ENCODE measurements at places on chromosomes 4 and X.

GRCh38 chrX:143336261-143336660, 181.0 kb downstream of the SPANXN3 start:
- no peak for DNase-seq

- no peak for DNase-seq
These were observed 121.2 kb downstream of the VCX2 start for GRCh38 chrX:8049827-8050226.

DNA sequence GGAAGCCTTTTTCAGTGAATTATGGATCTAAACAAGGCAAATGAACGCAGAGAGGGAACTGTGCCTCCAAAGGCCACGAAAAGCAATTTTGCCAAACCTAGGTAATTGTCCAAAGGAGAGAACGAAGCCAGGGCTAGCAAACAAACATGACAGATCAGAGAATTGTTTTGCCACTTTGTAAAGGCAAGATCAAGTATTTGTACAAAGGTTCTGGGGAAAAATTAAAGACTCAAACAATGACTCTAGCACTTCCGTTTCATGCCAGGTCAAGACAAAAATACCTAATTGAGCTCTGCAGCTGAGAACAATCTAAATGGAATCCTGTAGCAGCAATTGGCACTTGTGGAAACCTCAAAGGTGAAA, 8.5 kb downstream of the RBM47 start:
- no peak for DNase-seq

- DNase-seq = no peak
These were observed 6.3 kb downstream of the IL15 start for GRCh38 chr4:141642711-141643110.

DNA sequence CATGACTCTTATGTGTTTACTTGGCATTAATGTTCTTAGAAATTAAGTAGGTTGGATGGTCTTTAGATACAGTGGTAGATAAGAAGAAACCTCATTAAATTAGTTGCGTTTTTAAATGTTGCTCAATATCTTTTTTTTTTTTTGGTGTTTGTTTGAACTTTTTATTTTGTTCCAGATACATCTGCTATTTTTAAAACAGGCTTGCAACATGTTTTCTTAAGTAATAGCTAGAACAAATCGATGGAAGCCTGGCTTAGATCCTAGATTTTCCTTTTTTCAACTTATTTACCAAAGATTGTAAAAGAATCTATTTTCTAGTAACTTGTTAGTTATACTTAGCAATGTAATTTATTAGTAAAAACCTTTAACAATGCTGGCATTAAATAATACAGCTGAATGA, 9.3 kb downstream of the CNKSR2 start:
- no peak for DNase-seq

GRCh38 chr4:35604724-35605123, 639.6 kb downstream of the ARAP2 start:
- DNase-seq = no peak

DNA sequence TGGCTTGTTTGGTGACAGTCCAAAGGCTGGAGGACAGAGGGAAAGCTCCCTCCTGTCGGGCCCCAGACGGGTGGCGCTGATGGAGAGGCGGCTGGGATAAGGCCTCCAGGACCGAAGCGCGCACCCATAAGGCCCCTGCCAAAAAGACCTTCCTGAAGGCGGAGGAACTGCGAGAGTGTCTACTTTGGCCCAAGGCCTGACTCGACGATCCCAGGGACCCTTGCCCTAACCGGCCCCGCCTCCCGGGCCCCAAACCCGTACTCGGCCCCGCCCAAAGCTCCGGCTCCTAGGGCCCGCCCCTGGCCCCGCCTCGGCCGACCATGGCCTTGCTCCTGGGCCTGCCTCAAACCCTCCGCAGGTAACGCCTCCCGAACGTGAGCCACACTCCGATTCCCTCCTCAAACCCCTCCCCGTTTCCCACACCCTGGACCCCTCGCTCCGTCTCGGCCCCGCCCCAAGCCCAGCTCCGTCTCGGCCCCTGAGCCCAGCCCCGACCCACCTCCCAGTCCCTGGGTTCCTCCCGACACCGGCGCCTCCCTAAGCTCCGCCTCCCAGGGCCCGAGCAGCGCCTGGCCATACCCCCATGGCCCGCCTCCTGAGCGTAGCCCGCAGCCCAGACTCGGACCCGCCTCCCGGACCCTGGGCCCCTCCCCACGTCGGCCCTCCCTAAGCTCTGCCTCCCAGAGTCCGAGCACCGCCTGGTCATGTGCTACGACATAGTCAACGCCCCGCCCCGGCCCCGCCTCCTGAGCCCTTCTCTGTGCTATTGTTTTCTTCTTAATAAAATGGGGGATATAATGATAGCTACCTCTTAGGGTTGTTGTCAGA, 90.0 kb upstream of the DRD5 start:
- DNase-seq = peak; percentile 87

DNA sequence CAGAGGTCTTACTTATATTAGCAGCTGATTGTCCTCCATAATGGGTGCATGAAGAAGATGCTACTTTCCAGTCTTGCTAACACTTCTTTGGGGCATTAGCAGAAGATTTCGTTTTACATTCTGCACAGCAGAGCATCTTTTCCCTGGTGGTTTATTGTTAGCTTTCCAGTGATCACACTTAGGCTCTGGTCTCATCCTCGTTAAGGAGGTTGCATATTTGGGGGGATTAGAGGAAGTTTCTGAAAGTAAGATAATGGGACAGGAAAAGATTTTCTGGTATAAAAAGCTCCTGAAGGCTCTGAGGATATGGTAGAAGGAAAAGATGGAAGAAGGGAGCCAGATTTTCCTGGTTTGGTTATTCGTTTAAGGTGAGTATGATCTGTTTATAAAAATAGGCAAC, 134.1 kb downstream of the GATB start:
- DNase-seq = no peak

- DNase-seq = no peak
These were observed 619.5 kb downstream of the EPHA5 start for GRCh38 chr4:65050786-65051185.

GRCh38 chr4:102493794-102494193, 7.4 kb upstream of the NFKB1 start:
- DNase-seq = no peak

GRCh38 chrX:18620349-18620748, 51.6 kb downstream of the RS1 start:
- no peak for DNase-seq

- no peak for DNase-seq
These were observed 11.9 kb upstream of the AREG start for GRCh38 chr4:74433043-74433442.

- no peak for DNase-seq
These were observed 793 bp downstream of the GRIA3 start for GRCh38 chrX:123184866-123185276.

DNA sequence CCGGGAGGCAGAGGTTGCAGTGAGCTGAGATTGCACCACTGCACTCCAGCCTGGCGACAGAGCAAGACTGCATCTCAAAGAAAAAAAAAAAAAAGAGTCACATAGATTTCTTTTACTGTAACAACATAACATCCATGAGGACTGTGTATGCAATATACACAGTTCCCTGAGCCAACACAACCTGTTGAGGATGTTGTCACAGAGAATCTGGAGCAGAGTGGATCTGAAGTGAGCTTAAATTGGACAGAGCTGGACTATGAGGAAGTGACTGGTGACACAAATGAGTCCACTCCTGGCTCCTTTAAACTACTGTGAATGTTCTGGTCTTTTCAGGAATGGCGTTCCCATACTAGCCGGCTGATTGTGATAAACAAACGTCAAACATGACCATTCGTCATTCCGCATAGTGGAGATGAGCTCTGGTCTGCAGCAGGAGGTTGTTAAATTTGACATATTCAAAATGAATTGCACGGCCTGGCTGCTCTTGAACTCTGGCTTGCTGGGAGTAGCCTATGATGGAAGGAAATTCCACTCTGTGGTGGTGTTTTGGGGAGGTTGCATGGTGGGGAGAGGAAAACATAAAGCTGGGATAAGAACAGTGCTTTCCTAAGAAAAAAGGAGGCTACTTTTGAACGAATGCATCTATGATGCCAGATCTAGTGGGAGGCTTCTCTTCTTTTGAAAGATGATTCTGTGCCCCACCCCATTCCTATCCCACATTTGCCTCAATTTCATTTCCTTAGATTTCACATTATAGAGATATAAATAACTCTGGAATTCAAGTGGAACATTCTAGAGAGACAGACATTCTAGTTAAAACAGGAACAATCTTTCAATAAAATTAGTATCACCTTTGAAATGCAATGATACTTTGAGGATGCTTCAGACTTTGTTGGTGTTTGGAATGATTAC, 149.5 kb downstream of the SHROOM3 start:
- DNase-seq = no peak

- DNase-seq = no peak
These were observed 140.5 kb upstream of the RAPGEF2 start for GRCh38 chr4:158962393-158962792.

DNA sequence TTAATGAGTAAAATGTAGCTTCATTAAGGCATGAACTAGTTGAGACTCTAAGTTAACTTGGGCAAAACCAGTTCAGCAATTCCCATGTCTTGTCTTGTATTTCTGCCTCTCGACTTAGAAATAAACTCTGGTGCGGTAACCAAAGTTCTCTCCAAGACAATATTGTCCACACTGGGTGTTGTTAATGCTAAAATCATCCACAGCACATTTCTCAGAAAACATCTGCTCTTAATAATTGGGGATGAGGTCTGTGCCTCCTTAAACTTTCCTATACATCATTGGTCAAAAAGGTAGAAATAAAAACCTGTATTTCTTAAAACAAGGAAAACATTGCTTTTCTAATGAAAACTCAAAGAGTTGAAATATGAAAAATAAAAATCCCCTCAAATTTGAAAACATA, 32.9 kb upstream of the MID1 start:
- no peak for DNase-seq

DNA sequence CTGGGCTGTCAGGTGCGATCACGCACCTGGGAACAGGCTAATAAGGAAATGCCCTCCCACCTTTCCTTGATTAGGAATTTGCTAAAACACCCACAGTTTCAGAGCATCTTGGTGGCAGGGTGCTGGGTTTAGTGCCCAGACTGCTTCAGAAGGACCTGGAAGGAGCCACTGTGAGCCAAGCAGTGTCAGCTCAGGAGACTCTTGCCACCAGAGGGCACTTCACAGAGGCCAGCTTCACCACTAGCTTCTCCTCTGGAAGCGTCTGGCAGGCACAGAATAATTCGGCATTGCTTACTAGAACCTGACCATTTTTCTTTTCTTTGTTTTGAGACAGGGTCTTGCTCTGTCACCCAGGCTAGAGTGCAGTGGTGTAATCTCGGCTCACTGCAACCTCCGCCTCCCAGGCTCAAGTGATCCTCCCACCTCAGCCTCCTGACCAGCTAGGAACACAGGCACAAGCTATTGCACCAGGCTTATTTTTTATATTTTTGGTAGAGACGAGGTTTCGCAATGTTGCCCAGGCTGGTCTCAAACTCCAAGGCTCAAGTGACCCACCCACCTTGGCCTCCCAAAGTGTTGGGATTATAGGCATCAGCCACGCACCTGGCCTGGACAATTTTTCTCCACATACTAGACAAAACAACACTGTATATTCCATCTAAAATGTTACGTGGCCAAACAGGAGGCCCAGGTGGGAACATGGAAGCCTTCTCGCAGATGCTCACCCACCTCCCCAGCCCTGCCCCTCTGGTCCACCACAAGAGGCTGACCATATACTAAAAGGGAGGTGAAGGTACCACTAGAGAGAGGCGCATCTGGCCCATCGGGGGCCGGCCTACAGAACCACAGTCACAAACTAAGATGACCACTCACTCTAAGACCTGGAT, 14.1 kb downstream of the NOP14 start:
- no peak for DNase-seq

Measured in stimulated activated CD8-positive, alpha-beta memory T cell treated with anti-CD3 and anti-CD28 coated beads, Interleukin-2, amount 100 ng/mL, for 48 hours (primary cell).